ENCODE measurements at places on chromosomes 6 and 20. TPM values are rescaled to one million over a fixed set of nuclear protein-coding genes. Genes with fewer than 3 reads are reported as not detected.

LAMA4 gene
- total RNA-seq, result 4.9 TPM

FAM162B gene
- 6.3 TPM for total RNA-seq

- DNase-seq, result no peak
- H3K27me3 ChIP-seq, result no peaks in the 10 kb centered on the region
- H3K36me3 ChIP-seq, result no peaks in the 10 kb centered on the region
- H3K4me1 ChIP-seq, result peaks cover 10% of the 10 kb centered on the region
- H3K4me3 ChIP-seq, result no peak overlapping the region
Measured at GRCh38 chr6:166411271-166411670, 28.5 kb upstream of the MPC1 start.

- peaks cover 4% of the 10 kb centered on the region for H3K4me1 ChIP-seq
- DNase-seq, result peak; percentile 75
- no peaks in the 10 kb centered on the region for H3K36me3 ChIP-seq
- H3K4me3 ChIP-seq, result no peak overlapping the region
- no peak overlapping the region for H3K27ac ChIP-seq
Measured at GRCh38 chr6:82589509-82590206, 226.0 kb downstream of the TPBG start.

Measured in GM23338 (cell line).